ENCODE measurements at places on chromosomes 3 and 15.

DNA sequence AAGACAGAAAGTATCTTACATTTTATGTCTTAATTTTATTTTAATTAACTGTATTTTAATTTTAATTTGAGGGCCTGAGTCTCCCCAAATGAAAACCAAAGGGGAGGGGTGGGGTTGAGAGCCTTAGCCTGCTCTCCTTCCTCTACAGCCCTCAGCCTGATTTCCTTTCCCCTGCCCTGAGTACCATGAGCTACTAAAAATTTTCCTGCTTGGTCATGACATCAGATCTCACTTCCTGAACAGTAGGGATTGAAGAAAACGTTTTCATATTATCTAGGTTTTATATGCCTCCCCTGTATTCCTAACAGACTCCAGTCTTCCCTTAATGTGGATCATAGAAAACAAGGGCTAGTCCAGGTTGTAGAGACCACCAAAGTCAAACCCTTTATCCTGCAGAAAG is 133.9 kb downstream of the MYLK start:
- ATAC-seq, result no peak

GRCh38 chr3:56976651-56977560 is 83.6 kb upstream of the SPATA12 start:
- ATAC-seq, result no peak

DNA sequence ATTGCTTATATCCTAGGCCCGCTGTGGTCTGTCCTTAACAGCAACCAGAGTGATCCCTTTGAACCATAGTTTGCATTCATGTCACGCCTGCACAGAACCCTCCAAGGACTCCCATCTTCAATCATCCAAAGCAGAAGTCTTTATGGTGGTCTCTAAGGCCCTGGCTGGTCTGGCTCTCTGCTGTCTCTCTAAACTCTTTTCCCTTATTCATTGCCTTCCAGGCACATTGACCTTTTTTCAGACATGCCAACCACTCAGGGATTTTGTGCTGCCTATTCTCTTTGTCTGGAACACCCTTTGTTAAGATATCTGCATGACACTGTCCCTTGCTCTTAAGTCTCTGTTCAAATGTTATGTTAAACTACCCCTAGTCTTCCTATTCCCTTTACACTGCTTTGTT is 21.9 kb upstream of the ZBTB47 start:
- ATAC-seq, result no peak

DNA sequence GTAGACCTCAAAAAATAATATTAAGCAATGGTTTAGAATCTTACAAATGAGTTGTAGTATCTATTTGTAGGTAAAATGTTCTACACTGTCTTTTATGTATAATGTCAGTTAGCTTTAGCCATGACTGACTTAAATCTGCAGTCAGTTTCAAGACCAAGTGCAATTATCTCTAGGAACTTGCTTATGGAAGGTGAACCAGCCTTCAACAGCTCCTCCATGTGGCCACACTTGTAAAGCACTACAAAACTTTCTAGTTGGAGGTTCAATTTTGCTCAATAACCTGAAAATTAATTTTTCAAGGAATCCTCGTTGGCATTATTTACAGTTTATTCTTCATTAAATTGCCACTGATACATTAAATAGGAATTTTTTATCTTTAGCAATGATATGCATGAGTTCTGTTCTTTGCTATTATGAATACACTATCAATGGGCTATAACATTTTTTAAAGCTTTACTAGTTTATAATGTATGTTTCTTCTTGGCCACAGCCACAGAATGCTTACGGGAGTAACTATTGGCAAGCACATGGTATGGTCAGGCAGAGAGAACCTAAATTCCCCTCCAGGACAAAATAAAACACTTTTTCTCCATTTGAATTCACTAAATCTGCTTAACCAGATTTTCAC is 315.3 kb upstream of the UBE2E2 start:
- ATAC-seq, result no peak

- no peak for ATAC-seq
Measured at GRCh38 chr15:27352136-27352535, 381.2 kb downstream of the GABRG3 start.

- ATAC-seq, result no peak
Measured at GRCh38 chr15:88637436-88637835, 1.4 kb upstream of the ISG20 start.

GRCh38 chr3:73452729-73453128 is 172.0 kb downstream of the PDZRN3 start:
- ATAC-seq, result no peak

GRCh38 chr3:176663837-176664831 is 533.1 kb downstream of the TBL1XR1 start:
- no peak for ATAC-seq
